ENCODE measurements at places on chromosomes 2 and 18.
A peak's percentile ranks its signal among the peaks of the same experiment; 100 is the strongest.

DNA sequence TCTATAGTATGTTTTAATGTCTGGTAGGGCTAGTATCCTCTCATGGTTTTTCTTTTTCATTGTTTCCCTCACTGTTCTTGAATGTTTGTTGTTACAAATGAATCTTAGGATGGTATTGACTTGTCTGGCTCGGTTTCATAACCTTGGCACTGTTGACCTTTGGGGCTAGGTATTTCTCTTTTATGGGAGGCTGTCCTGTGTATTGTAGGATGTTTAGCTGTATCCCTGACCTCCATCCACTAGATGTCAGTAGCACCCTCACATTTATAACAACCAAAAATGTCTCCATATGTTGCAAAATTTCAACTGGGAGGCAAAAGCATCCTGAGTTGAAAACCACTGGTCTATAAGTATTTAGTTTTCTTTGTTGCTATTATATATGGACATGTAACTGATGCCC is 7.0 kb upstream of the AOX1 start:
- no peak for DNase-seq

- no peak for DNase-seq
These were observed 13.4 kb downstream of the NPAS2 start for GRCh38 chr2:100833331-100833730.

DNA sequence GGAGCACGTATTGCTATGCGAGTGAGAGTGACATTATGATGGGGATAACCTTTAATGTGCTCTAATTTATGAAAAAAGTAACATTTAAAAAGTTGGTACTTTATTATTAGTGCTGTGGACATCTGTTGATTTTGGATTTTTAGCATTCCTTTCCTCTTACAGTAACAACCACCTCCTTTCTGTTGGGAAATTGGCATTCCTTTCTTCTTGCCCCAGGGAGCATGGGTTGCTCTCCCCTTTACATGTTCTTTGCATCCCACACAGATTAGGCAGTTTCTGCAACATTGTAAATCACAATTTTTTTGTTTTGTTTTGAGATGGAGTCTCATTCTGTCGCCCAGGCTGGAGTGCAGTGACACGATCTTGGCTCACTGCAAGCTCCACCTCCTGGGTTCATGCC is 300.2 kb downstream of the LPIN1 start:
- no peak for DNase-seq

GRCh38 chr2:88755836-88756235 is 64.4 kb downstream of the RPIA start:
- no peak for DNase-seq

DNA sequence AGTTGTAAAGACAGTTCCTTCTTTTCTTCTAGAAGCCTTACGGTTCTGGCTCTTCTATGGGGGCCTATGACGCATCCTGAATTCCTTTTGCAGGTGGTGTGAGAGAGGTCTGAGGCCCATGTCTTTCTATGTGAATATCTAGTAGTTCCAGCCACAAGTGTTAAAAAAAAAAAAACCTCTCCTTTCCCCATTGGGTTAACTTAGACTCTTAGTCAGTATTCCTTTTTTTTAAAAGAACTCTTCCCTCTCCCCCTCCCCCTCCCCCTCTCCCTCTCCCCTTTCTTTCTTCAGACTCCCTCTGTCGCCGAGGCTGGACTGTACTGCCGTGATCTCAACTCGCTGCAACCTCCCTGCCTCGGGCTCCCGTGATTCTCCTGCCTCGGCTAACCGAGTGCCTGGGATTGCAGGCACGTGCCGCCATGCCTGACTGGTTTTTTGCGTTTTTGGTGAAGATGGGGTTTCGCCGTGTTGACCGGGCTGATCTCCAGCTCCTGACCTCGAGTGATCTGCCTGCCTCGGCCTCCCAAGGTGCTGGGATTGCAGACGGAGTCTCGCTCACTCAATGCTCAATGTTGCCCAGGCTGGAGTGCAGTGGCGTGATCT is 11.4 kb upstream of the CIDEA start:
- no peak for DNase-seq

DNA sequence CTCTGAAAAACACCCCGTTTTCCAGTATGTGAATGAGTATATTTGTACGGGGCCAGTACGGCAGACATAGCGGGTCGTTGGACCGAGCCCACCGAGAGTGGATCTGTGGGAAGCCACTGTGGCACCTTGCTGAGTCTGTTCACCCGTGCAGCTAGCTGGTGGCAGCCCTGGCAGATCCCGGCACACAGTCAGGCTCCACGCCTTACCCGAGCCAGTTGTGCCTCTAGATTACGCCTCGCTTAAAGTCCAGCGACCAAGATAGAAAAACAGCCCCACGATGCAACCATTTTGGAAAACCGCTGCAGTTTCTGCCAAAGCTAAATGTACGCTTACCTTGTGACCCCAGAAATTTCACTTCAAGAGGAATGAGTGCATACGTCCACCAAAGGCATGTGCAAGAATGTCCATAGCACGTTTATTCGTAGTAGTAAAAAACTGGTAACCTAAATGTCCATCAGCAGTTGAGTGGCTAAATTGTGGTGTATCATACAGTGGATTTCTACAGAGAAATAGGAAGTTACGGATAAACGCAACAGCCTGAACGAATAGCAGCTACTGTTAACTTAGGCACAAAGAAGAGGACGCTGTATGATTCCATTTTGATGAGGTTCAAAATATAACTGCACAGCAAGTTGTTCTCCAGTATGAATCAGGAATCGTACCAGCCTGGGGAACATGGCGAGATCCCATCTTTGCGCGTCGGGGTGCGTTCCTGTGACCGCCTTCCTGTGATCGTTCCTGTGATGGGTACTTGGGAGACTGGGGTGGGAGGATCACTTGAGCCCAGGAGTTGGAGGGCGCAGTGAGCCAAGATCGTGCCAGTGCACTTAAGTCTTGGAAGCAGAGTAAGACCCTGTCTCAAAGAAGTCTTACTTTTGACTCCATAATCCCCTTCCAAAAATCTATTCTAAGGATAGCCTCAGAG is 688 bp upstream of the WDR33 start:
- DNase-seq = peak; percentile 86

DNA sequence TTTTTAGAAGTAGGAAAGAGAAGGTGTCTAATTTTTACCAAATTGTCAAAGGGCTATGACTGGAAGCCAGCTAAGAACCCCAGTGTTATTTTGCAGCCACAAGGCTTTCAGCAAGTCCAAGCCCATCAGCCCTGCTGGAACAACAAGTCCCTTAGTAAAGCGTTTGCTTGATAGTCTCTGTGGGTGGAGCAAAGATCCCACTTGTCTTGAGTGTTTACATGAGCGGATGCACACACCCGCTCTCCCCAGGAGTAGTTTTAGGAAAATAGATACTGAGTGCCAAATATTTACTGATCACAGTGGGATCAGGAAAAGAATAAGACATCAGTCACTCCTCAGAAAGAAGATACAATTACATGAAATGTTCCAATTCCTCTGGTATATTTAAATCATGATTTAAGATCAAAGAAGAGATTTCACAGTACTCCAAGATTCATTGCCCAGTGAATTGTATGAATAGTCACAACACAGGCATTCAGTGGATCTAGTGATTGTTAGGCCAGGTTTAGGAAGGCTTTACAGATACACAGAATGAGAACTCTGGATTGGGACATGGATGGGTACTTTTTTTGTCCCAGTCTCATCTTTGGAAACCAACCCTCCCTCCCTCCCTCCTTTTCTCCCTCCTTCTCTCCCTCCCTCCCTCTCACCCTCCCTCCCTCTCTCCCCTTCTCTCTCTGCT is 514.9 kb downstream of the PTPRM start:
- DNase-seq = peak; percentile 96

DNA sequence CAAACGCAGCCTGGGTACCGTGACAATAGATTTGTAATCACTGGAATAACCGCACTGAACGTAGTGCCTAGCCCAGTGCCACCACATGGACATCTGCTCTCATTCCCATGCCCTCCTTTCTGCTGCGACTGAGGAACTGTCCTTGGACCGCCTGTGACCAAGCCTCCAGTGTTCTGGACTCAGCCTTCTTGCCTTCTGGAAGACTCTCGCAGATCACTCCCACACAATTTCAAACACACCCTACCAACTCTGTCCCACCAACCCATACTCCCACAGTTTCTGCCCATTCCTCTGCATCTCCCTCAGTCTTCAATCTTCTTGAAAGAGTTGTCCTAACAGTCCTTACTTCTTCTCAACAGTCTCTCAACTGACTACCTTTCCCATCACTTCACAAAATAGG is 2.1 kb downstream of the RNF149 start:
- DNase-seq = no peak

GRCh38 chr18:56831988-56832387 is 180.8 kb downstream of the WDR7 start:
- no peak for DNase-seq

DNA sequence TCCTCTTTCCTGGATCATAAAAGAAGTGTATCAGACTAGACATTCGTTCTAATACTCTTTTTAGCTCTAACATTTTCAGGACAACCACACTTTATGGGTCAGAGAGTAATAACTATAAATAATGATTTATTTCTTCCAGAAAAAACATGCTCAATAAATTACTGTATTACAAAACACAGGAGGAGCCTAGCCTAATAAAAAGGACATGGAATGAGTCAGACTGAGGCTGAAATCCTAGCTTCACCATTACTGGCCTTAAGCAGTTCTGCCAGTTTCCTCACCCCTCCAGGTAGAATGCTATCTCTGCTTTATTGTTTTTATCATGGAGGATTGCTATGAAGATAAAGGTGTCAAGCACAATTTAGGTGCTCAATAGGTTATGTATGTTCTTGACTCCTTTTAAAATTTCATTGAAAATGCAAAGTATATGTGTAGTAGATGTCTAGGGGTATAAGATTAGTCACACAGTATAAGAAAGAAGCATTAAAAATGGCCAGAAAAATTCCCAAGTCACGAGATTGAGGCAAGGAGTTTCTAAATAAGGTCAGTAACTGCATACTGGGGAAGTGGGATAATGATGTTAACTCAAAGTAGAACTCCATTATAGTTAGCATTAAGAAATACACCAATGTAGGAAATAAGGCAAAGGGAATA is 105.5 kb upstream of the NEUROD1 start:
- no peak for DNase-seq

- no peak for DNase-seq
These were observed 226.7 kb upstream of the KLHL29 start for GRCh38 chr2:23158306-23158705.

DNA sequence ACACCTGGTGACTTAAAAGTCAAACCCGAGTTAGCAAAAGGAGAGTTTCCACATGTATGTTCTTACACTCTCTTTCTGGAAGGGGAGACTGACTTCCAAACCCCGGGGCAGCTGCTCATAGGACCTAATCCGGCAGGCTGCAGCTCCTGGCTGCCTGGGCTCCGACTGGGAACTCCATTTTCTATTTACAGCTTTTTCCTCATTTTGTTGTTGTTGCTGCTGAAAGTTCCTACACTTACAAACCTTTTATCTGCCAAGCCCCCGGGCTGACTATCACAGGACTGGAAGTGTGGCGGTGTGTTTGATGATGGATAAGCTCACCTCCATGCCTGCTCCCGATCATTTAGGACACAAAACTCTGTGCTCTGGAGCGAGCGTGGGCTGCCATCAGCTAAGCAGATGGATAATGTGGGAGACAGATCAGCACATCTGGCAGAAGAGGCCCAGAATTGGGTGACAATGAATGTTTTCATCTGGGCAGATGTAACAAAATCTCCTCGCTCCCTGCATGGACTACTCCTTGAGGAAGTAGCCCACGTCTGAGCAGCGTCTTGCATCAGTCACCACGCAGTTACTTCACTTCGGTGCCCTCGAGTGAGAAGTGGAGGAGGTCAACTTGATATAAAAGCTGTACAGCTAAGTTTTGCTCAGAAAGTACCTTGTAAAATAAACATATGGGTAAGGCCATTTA is 114.4 kb upstream of the COPS8 start:
- no peak for DNase-seq

All from NCI-H510A treated with DMSO at 0.1 percent for 48 hours (cell line).